ENCODE measurements at places on chromosomes 11 and 22. TPM values are rescaled to one million over a fixed set of nuclear protein-coding genes. Genes with fewer than 3 reads are reported as not detected.

GRCh38 chr11:36622431-36623136 is 24.5 kb upstream of the RAG2 start:
- DNase-seq, result peak; percentile 6
- no peaks in the 10 kb centered on the region for H3K27me3 ChIP-seq
- H3K4me1 ChIP-seq, result no peaks in the 10 kb centered on the region
- H3K36me3 ChIP-seq, result no peaks in the 10 kb centered on the region
- no peak overlapping the region for H3K27ac ChIP-seq
- no peak overlapping the region for H3K4me3 ChIP-seq

DNA sequence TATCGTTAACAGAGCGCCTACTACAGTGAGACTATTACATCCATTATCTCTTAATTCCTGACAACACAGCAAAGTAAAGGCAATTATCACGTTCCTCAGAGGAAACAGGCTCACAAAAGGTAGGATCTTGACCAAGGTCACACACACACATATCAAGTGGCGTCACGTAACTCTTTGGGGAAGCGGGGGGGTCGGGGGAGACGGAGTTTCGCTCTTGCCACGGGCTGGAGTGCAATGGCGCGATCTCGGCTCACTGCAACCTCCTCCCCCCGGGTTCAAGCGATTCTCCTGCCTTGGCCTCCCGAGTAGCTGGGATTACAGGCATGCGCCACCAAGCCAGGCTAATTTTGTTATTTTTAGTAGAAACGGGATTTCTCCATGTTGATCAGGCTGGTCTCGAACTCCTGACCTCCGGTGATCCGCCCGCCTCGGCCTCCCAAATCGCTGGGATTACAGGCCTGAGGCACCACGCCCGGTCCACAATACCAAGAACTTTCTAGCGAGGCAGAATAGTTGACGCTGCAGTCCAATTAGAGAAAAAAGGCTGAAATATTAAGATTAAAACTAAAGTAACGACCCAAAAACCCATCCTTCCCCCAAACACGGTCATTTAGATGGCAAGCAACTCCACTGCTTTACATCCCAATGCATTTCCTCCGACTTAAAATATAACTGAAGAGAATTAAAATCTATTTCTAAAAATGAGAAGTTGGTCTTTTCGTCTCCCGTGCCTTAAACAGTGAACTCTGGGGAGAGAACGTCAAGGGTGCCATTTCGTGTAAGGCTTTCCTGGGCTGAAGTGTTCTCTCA is 1.2 kb downstream of the DDX17 start:
- peak; percentile 40 for DNase-seq
- H3K27ac ChIP-seq, result peak overlapping the region; percentile 100

DNA sequence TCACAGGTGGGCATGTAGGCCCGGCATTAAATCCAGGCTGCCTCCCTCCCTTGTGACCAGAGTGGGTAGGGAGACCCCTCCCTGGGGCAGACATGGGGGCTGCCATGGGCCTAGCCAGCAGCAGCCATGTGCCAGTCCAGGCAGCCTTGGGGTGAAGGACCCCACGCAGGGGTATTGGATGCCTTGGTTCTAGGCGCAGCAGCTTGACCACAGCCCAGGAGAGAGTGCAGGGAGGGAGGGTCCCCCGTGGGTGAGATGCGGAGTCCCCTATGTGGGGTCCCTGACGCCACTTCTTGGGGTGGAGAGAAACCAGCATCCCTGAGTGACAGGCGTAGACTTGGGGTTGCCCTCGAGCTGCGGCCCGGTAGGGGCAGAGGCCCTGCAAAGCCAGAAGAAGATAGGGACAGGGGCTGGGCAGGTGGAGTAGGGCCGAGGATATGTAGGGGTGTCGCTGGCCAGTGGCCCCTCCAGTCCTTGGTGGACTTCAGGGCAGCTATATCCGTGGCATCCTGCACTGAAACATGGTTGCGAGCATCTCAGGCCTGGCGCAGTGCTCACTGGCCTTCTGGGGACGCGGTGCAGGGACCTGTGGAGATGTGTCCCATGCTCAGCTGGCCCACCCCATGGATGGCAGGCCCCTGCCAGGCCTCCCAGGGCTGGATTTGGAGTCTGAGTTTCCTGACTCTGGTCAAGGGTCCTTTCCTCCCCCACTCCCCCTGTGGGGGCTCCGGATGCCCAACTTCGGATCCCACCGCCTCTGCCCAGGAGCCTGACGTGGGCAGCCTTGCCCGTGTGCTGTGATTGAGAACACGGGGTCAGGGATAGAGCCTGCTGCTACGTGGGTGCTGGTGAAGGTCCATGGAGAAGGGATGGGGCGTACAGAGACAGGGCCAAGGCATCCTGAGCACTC is 1179.8 kb downstream of the BRD1 start:
- H3K4me3 ChIP-seq, result no peak overlapping the region
- no peaks in the 10 kb centered on the region for H3K4me1 ChIP-seq
- no peak for DNase-seq
- no peaks in the 10 kb centered on the region for H3K27me3 ChIP-seq

DNA sequence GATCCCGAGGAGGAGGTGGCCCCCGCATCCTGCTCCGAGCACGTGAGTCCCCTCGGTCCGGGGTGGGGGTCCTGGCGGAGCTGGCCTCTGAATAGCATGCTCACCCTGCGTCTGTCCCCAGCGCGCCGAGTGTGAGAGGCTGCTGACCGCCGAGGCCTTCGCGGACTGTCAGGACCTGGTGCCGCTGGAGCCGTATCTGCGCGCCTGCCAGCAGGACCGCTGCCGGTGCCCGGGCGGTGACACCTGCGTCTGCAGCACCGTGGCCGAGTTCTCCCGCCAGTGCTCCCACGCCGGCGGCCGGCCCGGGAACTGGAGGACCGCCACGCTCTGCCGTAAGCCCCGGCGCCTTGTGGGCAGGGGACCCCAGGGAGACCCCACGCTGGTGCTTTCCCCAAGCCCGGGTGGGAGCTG is 3.5 kb downstream of the MUC2 start:
- no peak overlapping the region for H3K27ac ChIP-seq
- no peaks in the 10 kb centered on the region for H3K4me1 ChIP-seq
- H3K36me3 ChIP-seq, result no peaks in the 10 kb centered on the region

- no peak overlapping the region for H3K4me3 ChIP-seq
- no peak overlapping the region for H3K27ac ChIP-seq
- DNase-seq, result no peak
- peaks cover 4% of the 10 kb centered on the region for H3K36me3 ChIP-seq
- H3K27me3 ChIP-seq, result no peaks in the 10 kb centered on the region
Measured at GRCh38 chr11:70155386-70155785, 47.7 kb upstream of the FADD start.

DNA sequence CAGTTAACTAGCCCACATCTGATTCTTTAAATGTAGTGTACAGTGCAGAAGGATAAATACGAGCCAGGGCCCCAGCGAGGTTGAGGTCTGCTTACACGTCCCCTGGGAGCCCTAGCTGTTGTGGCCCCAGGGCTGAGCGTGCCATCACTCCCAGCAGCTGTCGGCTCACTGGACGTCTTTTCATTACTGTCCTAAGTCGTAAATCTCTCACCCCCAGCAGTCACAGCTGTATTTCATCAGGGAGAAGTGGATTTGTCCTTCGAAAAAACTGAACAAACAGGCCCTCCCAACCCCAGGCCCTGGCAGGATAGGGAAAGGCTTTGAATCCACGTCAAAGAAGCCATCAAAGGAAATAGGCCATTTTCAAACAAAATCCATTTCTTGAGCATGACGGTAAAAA is 110.4 kb upstream of the CSNK2A3 start:
- no peak overlapping the region for H3K27ac ChIP-seq
- H3K4me1 ChIP-seq, result no peaks in the 10 kb centered on the region
- no peaks in the 10 kb centered on the region for H3K36me3 ChIP-seq
- no peak overlapping the region for H3K4me3 ChIP-seq
- no peaks in the 10 kb centered on the region for H3K27me3 ChIP-seq

- H3K4me1 ChIP-seq, result peaks cover 39% of the 10 kb centered on the region
- DNase-seq, result peak; percentile 12
- peaks cover 16% of the 10 kb centered on the region for H3K36me3 ChIP-seq
- peak overlapping the region; percentile 44 for H3K4me3 ChIP-seq
Measured at GRCh38 chr11:122642971-122643370, 12.6 kb upstream of the UBASH3B start.

DNA sequence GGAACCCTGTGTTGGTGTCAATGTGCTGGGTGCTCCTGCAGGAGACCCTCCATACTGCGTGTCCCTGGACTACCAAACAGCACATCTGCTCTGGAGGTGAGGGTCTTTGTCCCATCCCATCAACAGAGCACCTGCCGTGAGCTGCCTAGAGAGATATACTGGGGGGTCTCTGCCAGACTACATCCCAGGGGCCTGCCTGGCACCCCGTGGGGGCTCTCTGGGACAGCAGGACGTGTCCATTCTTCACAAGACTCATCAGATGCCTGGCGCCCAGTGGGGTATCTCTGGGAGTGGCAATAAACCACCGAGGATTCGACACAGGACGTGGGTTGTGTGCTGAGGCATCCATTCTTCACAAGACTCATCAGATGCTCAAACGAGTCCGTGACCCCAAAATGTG is 42.7 kb downstream of the SHANK2 start:
- H3K27me3 ChIP-seq, result no peaks in the 10 kb centered on the region
- peaks cover 27% of the 10 kb centered on the region for H3K36me3 ChIP-seq
- H3K4me3 ChIP-seq, result no peak overlapping the region
- no peak overlapping the region for H3K27ac ChIP-seq
- DNase-seq, result no peak

DNA sequence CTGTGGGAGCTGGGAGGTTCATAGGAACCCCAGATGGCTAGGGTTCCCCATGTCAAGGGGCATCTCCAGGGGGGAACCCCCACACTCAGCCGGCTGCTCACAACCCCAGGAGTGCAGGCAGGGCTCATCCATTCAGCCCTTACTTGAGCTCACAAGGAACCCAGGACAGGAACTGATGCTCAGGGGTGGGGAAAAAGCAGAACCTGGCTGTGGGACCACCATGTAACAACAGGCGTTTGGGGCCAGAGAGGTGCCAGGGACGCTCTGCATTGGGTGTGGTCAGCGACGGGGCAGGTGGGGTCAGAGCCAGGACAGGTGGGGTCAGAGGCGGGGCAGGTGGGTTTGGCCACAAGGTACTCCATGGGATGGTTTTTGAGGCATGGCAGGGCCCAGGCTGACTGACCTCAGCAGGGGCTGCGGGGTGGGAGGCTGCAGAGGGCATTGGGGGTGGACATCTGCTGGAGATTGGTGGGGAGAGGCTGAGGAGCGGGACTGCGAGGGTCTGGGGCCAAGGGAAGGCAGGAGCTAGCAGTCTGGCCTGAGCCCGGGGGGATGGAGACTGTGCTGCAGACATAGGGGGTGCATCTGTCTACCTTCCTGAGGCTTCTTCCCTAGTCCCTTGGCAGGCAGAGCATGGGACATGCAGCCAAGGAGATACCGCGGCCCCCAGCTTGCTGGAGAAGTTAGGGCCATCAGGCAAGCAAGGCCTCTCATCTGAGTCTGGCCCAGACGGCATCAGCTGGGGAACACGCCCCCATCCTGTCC is 34.0 kb upstream of the CARS1 start:
- H3K27me3 ChIP-seq, result peaks cover 7% of the 10 kb centered on the region
- no peak overlapping the region for H3K27ac ChIP-seq
- no peak overlapping the region for H3K4me3 ChIP-seq

DNA sequence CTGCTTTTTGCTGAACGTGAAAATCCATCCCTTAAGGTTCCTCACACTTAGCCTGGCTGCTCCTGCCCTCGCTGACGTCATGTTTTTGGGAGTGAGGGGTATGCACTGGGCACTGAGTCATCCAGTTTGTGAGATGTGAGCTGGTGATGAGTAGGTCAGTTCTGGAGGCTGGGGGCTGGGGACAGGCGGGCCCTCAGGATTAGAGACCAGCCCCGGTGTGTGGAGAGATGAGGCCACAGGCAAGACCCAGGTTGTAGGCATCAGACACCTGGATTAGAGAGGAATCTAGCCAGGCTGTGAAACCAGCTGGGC is 9.2 kb downstream of the KCNC1 start:
- no peaks in the 10 kb centered on the region for H3K36me3 ChIP-seq
- peaks cover 48% of the 10 kb centered on the region for H3K27me3 ChIP-seq
- no peak overlapping the region for H3K27ac ChIP-seq
- H3K4me1 ChIP-seq, result no peaks in the 10 kb centered on the region
- no peak overlapping the region for H3K4me3 ChIP-seq

The OTOG gene
- 0.32 TPM for total RNA-seq

The MFRP gene
- not detected for total RNA-seq
